GM23338 (cell line): ENCODE measurements at places on chromosomes 7 and 10. TPM values are rescaled to one million over a fixed set of nuclear protein-coding genes. Genes with fewer than 3 reads are reported as not detected.

The AKR1D1 gene
- total RNA-seq, result 0.14 TPM in 1 of 2 replicates, not detected in the other

The RBP4 gene
- total RNA-seq, result 0.23 and 1.0 TPM in 2 replicates

- DNase-seq, result peak; percentile 57
These were observed 26.3 kb downstream of the CRCP start for GRCh38 chr7:66140924-66141323.

DNA sequence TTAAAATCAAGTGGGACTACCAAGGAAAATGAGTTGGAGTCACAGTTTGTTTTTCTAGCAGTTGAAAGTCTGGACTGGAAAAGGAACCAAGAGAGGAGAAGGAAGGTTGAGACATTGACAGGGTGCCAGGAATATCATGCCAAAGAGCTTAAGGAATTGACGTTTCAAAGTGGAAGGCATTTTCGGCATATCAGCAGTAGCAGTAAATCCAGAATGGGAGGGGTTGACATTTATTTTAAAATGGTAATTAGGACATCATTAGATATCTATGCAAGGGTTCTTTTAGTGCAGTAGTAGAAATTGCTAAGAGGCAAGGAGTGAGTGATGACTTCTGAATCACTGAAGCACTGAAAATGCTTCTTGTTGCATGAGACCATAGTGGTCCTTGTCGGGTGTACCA is 335.9 kb upstream of the PLXDC2 start:
- DNase-seq, result no peak

GRCh38 chr10:34403512-34403911 is 411.6 kb downstream of the PARD3 start:
- DNase-seq, result no peak

GRCh38 chr10:114431414-114432135 is 27.3 kb upstream of the AFAP1L2 start:
- no peak for DNase-seq

GRCh38 chr10:14540062-14540461 is 209.3 kb upstream of the FRMD4A start:
- no peak for DNase-seq

- no peak for DNase-seq
These were observed 66.3 kb upstream of the KLF6 start for GRCh38 chr10:3850999-3851937.

DNA sequence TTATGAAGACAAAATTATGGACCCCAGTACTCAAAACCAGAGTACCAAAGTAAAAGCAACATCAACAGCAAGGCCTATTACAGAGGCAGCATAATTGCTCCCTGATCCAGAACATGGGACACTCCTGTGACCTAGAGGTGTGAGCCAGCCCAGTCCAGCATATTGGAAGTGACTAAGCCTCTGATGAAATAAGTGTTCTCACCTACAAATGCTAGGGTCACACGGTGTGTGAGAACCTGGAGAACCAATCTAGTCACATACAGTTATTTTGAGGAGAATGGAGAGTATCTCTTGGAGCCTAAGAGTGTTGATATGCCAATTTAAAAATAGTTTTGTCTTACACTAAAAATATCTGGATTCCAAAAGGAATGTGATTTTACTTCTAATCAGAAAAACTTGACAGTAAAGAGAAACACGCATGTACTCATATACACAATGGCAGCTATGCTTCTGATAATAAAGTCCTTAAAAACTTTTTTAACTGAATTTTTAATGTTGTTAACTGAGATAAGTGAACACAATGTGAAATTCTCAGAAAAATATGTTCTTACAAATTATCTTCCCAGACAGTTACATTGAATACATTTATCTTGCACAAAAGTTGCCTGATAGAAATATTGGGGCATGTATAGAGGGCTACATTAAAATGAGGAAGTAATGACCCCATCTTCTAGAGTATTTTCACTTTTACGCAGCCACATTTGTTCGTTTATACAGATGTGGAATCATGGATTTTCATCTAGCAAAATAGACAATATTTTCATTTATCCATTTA is 56.8 kb upstream of the CD36 start:
- no peak for DNase-seq

GRCh38 chr7:47497367-47498096 is 84.4 kb downstream of the TNS3 start:
- no peak for DNase-seq

DNA sequence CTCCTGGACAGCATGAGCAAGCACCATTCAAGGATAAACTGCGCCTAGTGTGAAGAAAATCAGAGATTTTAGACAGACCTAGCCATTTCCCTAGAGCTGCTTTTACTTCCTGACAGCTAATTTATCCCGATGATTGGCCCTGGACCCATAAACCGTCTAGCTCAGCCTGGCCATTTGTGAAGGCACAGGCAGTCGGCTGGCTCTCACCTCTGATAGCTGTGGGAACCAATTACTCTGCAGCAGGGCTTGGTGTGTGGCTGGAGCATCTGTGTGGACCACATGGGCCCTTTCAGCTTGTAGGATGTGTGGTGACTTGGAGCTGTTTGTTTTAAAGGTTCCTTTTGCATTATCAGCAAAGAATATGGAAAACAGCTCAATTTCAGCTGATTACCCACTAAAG is 111.1 kb upstream of the NPY start:
- DNase-seq, result no peak

DNA sequence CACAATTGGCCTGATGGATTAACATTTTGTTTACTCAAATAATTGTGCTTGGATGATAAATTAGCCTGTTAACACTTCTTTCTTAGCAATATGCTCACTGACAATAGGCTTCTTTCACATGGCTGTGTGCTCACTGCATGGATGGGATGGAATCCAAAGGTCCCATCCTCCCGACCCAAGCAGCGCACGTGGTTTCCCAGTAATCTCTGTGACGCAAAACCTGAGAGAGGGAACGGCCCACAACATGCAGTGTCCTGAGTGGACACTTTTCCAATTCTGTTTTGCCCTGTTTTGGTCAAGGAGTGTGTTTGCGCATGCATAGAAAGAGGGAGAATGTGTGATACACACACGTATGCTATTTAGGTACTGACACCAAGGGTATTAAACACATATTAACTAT is 42.1 kb upstream of the RASGEF1A start:
- DNase-seq, result no peak

GRCh38 chr7:90178679-90179278 is 24.5 kb downstream of the STEAP1 start:
- no peak for DNase-seq
